ENCODE measurements at places on chromosomes 12 and 14.

GRCh38 chr14:26293909-26294308, 303.9 kb downstream of the NOVA1 start:
- no peak for DNase-seq

DNA sequence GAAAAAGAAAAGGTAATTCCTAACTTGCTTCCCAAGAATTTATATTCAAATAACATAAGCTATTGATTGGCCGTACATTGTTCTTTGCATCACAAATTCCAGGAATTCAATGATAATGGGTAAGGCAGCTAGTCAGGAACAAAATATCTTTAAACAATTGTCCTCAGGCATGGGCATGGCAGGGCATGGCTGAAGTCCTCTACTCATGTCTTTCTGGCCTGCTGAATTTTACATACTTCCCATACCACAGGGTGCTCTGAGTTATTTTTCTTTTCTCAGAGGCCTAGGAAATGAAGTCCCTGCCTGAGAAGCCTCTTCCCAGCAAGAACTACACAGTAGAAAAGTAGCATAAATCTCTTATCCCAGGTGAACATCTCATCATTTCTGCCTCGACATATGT, 15.1 kb upstream of the DRAM1 start:
- no peak for DNase-seq

- no peak for DNase-seq
Observed at GRCh38 chr14:82432301-82433105, 898.9 kb upstream of the SEL1L start.

- DNase-seq, result no peak
Observed at GRCh38 chr14:38944691-38945090, 158.3 kb downstream of the SEC23A start.

GRCh38 chr14:96260341-96260821, 4.4 kb downstream of the BDKRB1 start:
- no peak for DNase-seq
